Activated T-cell treated with anti-CD3 and anti-CD28 coated beads, Interleukin-2, amount 50 U/mL, for 72 hours (primary cell): ENCODE measurements at places on chromosomes 5 and 9. TPM values are rescaled to one million over a fixed set of nuclear protein-coding genes. Genes with fewer than 3 reads are reported as not detected.

GRCh38 chr9:121699571-121700164, 48.2 kb downstream of the DAB2IP start:
- DNase-seq, result no peak

Gene TOPORS
- 13.8 TPM for total RNA-seq

GRCh38 chr9:108934323-108934893, at the start of gene ABITRAM:
Gene ABITRAM (plus strand): TSS chr9:108934400. CDS start chr9:108934487, 87 bp downstream.
- peak; percentile 84 for DNase-seq

DNA sequence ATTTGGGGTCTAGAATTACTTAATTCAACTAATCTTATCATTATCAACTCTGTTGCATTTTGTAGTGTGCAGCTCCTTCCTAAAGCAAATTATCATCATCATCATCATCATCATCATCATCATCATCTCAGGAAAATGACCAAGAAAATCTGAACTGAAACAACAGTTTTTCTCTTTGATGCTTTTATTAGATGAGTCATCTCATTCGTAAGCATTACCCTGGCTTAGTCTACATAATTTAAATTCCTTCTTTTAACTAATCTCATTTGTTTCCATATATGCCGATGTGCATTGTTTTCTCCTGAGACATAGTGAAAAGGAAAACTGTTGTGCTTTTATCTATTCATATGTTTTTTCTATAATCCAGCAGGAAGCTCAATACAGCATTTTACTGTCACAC, 173.0 kb upstream of the PDE4D start:
- no peak for DNase-seq

DNA sequence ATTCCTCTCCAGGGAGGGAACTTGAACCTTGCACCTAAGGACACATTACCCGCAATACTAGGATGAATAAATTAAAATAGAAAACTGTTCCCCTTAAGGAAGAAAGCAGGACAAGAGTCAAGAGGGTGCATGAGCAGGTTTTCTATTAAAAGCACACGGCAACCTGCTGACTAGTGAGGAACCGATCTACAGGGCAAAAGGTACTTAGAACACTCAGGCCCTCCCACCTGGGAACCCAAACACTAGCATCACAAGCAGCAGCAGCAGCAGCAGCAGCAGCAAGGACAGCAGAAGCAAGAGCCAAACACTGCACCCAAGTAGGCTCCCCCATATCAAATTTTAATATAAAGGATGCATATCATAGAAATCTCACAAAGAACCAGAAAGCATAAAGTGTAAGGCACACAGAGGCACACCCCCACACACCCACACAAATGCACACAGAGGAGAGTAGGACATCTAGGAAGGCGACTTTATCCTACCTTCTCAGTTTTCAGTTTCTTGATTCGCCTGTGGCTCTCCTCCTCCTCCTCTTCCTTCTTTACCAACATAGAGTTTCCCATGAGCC, 2.8 kb downstream of the ZNF608 start:
- DNase-seq, result no peak

Gene ZBED3
- 8.7 TPM for total RNA-seq

GRCh38 chr5:103232393-103232999, 26.1 kb upstream of the MACIR start:
- peak; percentile 9 for DNase-seq

DNA sequence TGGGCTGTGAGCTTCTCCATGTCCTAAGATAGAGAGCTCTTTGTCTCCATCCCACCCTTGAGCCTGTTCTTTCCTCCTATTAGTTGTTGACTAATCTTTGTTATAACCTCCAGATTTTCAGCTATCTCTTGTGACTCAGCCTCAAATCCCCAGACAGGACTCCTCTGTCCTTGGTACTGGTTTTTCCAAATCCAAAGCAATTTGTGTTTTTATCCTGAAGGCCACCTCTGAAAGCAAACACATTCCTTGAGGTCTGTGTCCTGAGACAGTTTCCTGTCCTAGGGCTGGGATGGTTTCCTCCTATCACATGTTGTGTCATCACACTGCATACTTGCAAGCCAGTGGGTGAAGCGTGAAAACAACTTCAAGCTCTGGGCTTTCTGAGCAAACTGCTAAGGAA, 8.5 kb downstream of the TNC start:
- no peak for DNase-seq

DNA sequence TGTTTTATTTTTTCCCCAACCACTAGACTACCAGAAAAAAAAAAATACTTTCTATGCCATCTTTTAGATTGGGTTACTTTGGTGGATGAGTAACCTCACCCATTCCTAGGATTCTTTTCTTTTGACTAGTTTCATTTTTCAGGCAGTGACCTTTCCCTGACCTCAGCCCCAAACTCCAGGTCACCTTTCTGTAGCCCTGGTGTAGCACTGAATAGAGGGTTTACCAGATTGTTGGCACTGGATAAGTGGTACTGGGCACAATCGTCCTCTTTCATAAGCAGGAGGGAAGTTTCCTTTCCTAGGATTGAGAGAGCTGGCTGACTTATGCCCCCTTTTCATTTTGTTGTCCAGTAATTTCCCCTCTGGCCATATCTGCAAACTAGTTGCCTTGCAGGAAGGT, 169.4 kb upstream of the TMEM161B start:
- no peak for DNase-seq

GRCh38 chr5:120329095-120329494, 135.0 kb upstream of the PRR16 start:
- DNase-seq, result no peak

- DNase-seq, result no peak
These were observed 4.8 kb upstream of the TMEM171 start for GRCh38 chr5:73115399-73116051.

- no peak for DNase-seq
These were observed 206.3 kb downstream of the IRX1 start for GRCh38 chr5:3801967-3802366.
